ENCODE measurements at places on chromosomes 2 and 18.

DNA sequence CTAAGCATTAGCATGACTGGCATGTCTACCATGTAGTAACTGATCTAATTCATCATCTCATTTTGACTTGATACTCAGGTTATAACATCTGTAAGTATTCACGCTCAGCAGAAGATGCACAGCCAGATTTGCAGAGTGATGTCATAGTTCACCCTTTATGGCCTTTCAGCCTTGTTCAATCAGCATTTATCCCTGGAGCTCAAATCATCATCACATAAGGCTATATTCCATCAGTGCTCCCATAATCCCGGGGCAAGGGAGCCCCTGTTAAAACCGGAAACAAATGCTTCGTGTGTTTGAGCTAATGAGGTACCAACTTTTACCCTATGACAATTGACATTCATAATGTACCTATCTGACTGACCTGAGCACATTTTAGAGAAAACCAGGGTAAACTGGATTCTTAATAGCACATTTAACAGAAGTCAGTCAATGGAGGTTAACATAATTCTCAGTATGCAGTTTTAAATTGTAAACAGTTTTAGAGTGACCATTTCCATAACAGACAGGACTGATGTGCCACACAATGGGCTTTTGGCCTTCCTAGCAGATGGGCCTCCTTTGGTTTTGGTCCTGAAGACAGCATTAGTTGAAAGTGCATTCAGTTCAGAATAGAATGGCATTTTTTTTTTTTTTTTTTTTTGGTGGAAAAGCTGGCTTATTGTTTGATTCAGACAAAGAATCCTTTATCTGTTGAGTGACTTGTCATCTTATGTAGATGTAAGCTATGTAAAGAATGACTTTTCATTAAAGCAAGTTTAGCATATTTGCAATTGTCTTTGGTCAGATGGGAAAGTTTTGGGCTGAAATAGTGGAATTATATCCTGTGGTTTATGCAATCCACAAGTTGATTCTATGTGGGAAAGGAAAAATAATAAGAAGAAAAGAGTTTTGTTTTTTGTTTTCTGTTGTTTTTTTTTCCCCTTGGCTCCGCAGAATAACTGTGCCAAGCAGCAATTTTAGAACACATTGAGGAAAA lies 866.0 kb upstream of the ACVR2A start:
- DNase-seq, result no peak

- DNase-seq, result no peak
Observed at GRCh38 chr2:10502803-10503107, 54.6 kb upstream of the ODC1 start.

DNA sequence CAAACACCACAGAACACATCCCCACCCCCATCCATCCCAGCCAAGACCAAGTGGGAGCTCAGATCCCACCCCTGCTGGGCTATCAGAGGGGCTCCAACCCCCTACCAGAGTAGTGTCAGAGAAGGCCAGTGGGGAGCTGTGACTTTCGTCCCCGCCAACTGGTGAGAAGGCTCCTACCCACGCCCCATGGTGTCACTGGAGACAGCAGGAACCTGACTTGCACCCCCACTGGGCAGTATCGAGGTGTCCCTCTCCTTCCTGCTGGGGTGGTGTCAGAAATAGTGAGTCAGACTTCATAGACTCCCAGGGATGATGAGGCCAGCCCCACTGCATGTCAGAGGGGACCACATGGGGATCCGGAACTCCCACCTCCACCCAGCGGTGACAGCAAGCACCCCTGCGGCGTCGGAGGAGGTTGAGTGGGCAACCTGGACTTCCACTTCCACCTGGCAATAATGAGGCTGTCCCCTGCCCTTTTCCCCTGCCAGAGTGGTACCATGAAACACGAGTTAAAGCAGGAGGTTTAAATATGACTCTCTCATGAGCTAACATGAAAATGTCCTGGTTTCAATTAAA lies 106.7 kb downstream of the CTIF start:
- DNase-seq, result no peak

DNA sequence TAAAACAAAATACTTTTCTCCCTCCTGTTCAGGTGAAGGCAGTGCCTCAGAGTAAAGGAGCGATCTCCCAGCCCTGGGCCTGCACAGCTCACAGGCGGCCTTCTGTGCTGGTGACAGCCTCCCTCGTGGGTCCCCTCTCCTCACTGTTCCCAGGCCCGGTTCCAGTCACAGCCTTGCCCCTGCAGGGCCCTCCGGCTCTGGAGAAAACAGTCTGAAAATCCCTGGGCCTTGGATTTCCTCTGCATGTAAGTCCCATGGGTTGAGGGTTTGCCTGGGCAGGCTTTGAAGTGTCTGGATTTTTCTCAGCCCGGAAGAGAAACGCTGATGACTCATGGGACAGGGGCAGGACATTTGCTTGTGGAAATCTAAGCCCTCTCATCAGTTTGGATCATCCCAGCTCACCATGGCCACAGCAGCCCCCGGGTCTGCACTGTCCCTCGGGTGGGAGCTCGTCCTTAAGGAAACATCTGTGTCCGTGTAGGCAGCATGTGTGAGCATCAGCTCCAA lies 186.1 kb upstream of the RAB12 start:
- no peak for DNase-seq

GRCh38 chr2:174778085-174778981 lies 14.1 kb upstream of the CHRNA1 start:
- no peak for DNase-seq

- DNase-seq, result no peak
Observed at GRCh38 chr2:226554701-226555100, 244.9 kb downstream of the IRS1 start.

GRCh38 chr2:168192839-168193616 lies 54.4 kb downstream of the STK39 start:
- no peak for DNase-seq

DNA sequence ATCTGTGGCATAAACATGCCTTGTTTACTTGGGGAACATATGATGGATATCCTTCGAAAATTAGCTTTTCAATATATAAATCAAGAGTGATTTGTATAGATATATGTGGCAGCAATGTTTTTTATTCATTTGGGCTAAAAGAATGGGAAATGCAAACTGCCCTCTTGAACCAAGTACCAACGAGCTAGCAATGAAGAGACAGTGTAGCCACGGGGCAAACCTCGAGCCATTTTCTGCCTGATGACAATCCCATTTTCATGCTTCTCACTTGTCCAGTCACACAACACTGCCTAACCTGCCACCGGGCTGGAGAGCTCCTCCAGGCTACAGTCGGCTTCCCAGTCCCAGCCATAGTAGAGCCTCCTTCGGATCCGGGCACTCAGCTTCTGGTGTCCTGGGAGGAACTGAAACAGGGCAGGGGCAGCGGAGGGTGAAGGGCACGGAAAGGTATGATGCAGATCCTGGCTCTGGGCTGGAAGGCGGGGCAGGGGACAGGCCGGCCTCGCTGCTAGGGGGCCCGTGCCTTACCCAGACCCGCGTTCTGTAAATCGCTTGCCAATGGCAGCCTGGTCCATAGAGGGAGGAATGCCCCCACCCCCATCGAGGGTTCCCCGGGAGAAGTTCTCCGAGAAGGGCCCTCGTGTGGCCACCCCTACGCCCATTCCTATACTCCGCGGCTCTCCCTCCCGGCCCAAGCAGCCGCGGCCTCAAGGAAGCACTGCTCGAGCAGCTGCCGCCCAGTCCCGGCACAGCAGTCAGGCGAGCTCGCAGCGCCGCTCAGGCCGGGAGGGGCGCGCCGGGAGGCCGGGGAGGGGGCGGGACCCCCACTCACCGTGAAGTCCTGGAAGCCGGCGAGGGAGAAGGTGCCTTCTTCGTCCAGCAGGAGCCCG lies 552 bp downstream of the CNPPD1 start:
- no peak for DNase-seq

- no peak for DNase-seq
Observed at GRCh38 chr2:1081451-1082225, 131.0 kb downstream of the SNTG2 start.

All from GOT3 (cell line).